Epithelial cell of proximal tubule (primary cell): ENCODE measurements at places on chromosomes 11 and 22. TPM values are rescaled to one million over a fixed set of nuclear protein-coding genes. Genes with fewer than 3 reads are reported as not detected.

- DNase-seq, result no peak
These were observed 7.0 kb downstream of the SERPING1 start for GRCh38 chr11:57604296-57605027.

GRCh38 chr22:28931844-28932567 lies 48.6 kb downstream of the ZNRF3 start:
- DNase-seq, result peak; percentile 45

DNA sequence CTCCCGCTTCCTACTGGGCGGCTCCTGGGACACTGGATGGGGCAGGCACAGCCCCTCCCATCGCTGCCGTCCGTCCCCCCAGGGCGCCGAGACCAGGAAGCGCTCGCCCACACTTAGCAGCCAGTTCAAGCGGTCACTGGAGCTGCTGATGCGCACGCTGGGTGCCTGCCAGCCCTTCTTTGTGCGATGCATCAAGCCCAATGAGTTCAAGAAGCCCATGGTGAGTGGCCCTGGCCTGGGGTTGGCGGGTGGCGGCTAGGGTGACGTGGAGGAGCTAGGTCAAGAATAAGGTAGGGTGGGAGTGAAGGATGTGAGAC lies 44.6 kb downstream of the MYO7A start:
- no peak for DNase-seq

Gene XNDC1N
- total RNA-seq, result 3.6 and 10.6 TPM in 2 replicates

GRCh38 chr22:44740307-44740706 lies 12.1 kb upstream of the ARHGAP8 start:
- DNase-seq, result no peak

DNA sequence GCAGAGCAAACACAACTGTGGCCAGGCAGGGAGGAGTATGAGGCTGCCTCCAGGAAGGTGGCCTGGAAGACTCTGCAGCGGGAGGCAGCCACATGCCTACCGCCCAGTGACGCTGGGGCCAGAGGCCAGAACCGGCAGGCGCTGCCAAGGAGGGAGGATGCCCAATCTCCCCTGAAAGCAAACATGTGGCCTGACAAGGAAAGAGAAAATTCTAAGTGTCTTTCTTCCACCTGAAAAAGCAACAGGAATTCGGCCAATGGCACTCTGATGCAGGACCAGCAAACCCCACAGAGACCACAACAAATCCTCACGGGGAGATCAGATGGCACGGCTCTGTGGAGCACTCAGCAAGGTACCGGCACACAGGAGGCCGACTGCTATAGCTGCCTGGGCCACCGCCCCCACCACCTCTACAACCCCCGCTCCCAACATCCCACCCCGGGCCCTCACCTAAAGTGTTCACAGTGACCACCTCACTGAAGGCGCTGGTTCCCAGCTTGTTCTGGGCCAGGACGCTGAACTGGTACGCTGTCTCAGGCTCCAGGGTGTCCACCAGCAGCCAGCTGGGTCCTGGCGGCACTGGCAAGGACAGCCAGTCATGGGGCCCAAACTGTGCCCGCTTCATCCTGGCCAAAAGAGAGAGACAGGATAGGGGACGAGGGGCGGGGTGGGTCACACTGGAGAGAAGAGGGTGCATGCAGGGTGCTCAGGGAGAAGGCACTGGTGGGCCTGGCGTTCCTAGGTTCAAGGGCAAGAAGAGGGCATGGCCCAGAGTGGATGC lies 30.1 kb downstream of the IGSF9B start:
- no peak for DNase-seq

GRCh38 chr11:33444835-33445594 lies 187.8 kb downstream of the HIPK3 start:
- DNase-seq, result no peak

Gene CASP1
- 0.29 TPM in 1 of 2 replicates, not detected in the other for total RNA-seq

Gene CHRM1
- not detected in 2 replicates for total RNA-seq

Gene DBX1
- total RNA-seq, result not detected in 2 replicates

GRCh38 chr11:116851626-116852025 lies 14.2 kb upstream of the APOA1 start:
- no peak for DNase-seq

DNA sequence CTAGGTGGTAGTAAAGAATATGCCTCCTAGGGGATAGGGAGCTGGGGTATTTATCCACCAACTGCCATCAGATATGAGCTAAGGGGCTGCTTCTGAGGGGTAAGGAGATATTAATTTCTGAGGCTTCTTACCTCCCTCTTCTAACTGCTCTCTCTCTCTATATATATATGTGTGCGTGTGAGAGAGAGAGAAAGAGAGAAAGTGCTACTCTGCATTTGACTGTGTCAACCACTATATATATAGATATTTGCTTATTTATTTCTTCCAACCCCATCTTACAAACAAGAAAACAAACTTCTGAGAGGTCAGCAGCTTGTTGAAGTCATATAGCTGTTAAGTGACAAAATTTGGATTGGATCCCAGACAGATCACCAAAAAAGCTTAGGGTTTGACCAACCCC lies 5.9 kb upstream of the HEPACAM start:
- DNase-seq, result no peak
